G401 (cell line): ENCODE measurements at places on chromosomes 1 and 21.

DNA sequence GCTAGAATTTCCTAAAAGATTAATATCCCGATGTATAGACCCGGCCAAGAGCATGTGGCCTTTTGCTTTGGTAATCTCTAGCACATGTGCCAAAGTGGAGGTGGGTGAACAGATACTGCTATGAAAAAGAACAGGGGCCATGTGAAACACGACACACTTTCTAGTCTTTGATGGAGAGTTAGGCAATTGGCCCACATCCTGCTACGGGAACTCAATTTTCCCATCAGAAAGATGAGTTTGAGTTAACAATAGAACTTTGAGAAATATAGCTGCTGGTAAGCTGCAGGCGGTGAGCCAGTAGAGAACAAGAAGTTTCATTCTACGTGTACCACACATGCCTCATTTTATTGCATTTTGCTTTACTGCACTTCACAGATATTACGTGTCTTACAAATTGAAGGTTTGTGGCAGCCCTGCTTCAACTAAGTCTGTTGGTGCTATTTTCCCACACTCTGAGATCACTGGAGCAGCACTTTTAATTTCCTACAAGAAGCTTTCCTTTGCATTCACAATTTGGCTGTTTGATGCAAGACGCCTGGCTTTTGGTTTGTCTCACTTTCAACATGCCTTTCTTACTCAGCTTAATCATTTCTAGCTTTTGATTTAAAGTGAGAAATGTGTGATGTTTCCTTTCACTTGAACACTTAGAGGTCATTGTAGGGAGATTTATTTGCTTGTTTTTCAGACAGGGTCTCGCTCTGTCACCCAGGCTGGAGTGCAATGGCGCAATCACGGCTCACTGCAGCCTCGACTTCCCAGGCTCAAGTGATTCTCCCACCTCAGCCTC is 46.3 kb downstream of the HTR6 start:
- DNase-seq: no peak

DNA sequence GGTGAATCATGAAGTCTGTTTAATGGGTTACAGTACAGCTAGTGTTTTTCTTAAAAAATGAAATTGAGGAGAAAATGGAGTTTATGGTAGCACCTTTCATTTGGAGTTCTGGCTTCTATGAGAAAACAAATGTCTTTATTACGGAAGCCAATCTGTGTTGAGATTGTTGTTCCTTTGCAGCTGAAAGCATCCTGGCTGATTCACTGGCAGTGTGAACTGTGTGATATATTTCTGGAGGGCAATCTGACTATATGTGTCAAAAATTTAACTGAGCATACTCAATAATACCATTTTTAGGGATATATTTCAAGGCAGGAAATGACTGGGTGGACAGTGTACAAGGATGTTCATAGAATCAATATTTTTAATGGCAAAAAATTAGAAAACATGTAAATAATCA is 46.6 kb upstream of the LYST start:
- DNase-seq: no peak

DNA sequence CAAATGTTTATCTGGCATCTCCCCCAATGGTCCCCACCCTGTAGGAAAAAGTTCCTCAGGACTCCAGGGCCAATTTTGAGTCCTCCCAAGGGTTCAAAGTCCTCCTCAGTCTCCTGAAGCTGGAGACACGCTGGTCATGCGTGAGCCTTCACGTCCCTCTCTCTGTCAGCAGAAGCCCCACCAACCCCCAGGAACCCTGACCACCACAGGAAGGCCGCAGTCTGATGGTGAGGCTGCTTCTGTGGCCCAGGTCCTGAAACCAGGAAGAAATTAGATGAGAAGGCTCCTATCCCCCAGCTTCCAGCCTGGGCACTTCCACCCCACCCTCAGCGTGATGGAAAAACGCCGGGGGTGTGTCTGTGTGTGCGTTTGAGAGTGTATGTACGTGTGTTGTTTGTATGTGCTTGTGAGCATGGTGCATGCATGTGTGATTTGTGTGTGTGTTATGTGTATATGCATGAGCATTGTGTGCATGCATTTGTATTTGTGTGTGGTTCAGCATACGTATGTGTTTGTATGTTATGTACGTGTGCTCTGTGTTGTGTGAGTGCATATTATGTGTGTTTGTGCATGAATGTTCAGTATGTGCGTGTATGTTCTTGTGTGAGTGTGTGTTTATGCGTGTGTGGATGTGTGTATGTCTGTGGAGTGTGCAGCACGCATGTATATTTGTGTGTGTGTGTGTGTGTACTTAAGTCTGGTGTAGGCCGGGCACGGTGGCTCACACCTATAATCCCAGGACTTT is 92.5 kb downstream of the SIK1 start:
- DNase-seq: no peak

DNA sequence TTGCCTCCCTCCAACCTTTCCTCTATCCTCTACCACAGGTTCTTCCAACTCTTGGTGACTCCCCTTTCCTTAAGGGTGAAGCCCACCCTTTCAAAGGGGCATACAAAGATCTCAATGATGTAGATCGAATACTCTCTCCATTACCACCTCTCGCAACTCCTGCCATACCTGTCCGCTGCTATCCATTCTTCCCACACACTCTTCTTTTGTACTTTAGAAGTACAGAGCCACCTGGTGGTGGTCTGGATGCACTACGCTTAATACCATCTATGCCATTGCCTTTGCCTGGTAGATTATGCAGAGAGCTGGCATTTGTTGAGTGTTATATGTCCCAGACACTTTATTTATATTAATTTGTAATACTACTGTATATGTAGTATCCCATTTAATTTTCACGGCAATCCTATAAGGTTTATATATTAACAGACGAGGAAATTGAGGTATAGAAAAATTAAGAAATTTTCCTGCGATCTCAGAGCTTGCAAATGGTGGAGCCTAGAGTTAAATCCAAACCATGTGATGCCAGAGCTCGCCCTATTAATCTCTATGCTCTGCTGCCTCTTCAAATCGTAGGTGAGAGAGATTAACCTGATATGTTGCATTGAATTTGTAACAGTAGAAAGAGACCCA is 22.9 kb downstream of the TSHB start:
- DNase-seq: peak; percentile 53

DNA sequence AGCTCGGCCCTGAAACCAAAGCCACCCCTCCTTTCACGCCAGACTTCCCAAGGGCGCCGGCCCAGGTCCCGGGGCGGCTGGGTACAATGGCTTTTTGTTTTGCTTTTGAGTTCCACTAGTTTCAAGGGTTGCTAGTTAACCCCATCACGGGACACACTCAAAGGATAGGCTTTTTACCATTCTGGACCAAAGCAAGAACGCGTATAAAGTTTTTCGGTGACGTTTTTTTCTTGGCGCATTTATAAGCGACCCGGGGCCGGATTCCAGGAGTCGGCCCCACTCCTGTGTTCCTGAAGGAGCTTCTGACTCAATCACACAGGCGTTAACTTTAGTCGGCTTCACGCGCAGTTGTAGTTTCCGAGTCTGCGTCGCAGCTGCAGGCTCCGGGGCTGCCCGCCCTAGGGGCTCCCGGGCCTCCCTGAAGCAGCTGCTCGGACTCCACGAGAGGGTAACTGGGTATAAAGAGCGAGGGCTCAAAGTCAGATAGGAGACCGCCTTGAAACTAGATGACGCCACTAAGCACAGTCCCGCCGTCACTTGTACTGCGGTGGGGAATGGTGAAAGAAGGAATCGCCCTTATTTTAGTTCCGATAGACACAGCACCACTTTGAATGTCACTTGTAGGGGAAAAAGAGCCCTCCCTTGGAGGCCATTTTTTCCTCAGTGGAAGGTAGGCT is 707 bp upstream of the KLHL21 start:
- DNase-seq: peak; percentile 62

DNA sequence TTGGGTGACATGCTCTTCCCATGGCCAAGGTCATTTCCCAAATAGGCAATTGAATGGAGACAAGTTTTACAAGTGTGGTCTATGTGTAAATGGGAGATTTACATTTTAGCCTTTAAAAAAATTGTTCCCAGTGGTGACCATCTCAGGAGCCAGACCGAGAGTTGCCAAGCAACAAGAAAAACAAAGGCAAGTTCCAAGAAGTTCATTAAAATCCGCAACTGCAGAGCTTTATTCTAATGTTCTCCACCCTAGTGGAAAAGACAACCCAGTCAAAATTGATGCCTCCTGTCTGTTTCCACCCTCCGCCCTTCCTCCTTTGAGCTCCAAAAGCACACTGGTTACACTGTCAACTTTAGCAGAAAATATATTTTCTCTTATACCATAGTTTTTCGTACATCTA is 33.2 kb upstream of the CD55 start:
- no peak for DNase-seq

DNA sequence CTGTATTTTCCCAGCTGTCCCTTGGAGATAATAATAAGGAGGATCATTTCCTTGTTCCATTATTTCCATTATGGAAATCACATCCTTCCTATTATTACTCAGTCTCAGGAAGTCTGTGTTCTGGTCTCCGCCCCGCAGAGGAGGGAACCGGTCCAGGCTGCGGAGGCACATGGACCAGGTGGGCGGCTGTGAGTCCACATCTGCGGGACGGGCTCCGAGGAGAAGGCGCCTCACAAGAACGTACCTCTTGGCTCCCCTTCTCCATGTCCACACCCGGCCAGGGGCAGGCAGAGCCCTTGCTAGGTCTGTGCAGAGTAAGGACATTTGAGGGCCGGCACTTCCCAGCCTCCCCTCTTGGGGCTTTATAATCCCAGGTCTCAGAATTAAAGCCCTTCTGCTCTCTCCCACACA is 14.6 kb downstream of the RAB7B start:
- DNase-seq: no peak

DNA sequence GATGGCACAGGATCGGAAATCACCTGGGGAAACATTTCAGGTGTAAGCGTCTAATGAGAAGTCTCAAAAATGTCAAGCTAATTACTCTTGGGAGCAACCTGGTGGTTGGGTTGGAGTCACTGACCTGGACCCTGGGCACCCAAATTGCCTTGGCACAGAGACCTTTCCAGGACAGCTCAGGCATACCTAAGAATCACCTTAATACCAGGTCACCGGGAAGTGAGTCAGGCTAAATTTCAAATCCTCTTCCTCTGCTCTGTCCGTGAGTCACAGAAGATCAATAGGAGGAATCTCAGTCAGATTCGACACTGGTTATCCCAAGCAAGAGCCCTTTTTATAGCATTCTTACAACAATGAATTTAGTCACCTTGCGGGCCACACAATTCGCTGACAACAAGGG is 179.6 kb upstream of the CAMK1G start:
- DNase-seq: no peak

- DNase-seq: no peak
Observed at GRCh38 chr1:68233202-68233601, 879 bp upstream of the WLS start.

GRCh38 chr1:39491146-39491921 is at the start of gene BMP8A:
Gene BMP8A, plus strand, starts transcription at chr1:39491636. Its CDS starts 356 bp downstream, at chr1:39491992.
- DNase-seq: peak; percentile 28

DNA sequence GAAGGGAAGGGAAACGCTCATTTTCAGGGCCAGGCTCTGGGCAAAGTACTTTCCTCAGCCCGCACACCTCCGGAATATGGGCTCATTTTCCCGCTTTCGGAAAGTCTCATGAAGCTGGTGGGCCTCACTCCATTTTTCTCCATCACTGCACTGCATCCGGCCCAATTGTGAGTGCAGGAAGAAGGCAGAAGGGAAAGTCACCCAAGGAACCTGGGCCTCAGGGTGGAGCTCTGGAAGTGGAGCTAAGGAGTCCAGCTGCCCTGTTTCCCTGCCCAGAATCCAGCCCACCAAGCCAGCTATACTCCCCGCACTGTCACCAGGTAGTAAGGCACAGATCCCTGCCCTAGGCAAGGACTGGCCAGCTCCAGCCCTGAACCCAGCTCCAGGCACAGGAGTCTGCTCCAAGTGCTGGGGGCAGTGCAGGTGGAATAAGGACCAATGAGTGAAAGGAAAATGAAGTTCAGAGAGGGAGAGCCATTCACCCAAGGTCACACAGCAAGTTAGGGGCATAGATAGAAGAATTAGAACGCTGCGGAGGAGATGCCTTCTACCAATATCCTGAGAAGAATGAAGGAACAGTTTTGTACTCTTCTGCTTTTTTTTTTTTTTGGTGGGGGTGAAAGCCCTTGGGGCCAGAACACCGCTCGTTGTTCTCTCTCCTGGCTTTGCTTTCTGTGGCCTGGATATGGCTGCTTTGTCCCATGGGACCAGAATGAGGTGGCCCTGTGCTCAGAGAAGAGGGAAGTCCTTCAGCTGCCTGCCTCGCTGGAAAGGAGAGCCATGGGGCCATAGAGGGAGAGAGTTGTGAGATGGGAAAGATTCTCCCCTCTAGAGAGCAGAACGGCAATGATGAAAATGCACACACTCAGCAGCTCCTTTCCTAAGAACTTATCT is 10.0 kb downstream of the LRP8 start:
- no peak for DNase-seq

GRCh38 chr1:229896306-229896705 is 170.7 kb upstream of the GALNT2 start:
- no peak for DNase-seq

- DNase-seq: no peak
Observed at GRCh38 chr1:206600527-206600926, 11.7 kb downstream of the EIF2D start.

DNA sequence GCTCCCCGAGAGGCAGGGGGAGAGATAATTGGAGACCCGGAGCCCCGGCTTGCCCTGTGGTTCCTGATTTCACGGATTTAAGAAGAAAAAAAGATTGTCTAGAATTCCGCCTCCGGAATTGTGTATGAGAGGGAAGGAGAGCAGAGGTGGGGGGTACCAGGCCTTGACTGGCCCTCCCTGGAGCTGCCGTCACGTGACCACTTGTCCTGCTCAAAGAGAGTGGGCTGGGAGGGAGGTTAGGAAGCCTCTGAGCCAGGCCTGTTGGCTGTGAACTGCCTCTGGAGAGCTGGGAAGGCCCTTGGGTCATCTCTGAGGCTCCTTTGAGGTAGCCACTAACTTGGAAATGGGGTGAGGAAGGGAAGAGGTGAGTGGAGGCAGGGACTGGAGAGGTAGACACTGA is 106.5 kb downstream of the GRIK3 start:
- DNase-seq: no peak
